Activated CD8-positive, alpha-beta memory T cell treated with anti-CD3 and anti-CD28 coated beads, Interleukin-2, amount 10 ng/mL, durations not matched to agents 7 days and 5 days (primary cell): ENCODE measurements at places on chromosomes 2 and 18. TPM values are rescaled to one million over a fixed set of nuclear protein-coding genes. Genes with fewer than 3 reads are reported as not detected.

The MEP1B gene
- not detected for total RNA-seq

DNA sequence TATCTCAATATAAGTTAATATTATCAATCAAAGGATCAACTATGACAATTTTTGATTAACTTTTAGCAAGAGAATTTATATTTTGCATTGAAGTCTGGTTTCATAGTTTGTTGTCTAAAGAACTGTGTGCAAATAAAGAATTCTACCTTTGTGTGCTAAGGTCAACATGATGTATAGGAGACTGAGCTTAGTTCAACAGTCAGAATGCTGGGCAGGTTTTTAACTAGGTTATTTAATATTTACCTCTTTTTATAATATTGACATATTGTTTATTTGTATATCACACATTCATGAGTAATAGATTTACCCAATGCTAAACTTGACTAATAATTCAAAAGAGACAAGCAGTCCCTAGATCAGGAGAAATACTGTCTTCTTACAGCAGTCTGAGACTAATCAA lies 831.4 kb downstream of the DSC3 start:
- H3K4me3 ChIP-seq: no peak overlapping the region
- H3K4me1 ChIP-seq: no peaks in the 10 kb centered on the region
- DNase-seq: no peak
- no peak overlapping the region for H3K27ac ChIP-seq

DNA sequence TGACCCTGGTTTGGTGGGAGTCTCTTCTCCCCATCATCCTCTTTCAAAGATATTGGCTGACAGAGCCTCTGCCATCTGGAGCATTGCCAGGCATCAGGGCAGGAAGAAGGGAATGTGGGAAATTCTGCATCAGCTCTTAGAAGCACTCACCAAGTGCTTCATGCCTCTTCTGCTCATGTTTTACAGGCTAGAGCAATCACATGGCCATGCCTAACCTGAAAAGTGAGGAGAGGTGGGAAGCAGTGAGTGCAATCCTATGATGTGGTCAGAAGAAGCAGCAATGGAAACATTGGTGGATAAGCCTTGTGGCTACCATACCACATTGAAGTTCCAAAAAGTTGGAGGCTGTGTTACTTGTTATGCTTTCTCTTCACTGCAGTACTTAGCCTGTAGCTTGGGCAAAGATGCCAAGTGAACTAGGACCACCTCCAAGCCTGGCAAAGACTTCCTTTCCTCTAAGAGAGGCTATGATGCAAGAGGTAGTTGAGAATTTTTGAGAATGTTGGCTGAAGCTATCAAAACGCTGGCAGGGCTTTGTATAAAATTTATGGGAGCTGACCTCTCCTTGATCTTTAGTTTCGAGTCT lies 64.1 kb downstream of the BCL2L11 start:
- H3K36me3 ChIP-seq: no peaks in the 10 kb centered on the region
- H3K4me3 ChIP-seq: no peak overlapping the region
- H3K4me1 ChIP-seq: no peaks in the 10 kb centered on the region
- peaks cover 19% of the 10 kb centered on the region for H3K27me3 ChIP-seq
- DNase-seq: no peak

- H3K27ac ChIP-seq: no peak overlapping the region
- no peaks in the 10 kb centered on the region for H3K27me3 ChIP-seq
- peaks cover 67% of the 10 kb centered on the region for H3K36me3 ChIP-seq
- H3K4me3 ChIP-seq: no peak overlapping the region
- H3K4me1 ChIP-seq: no peaks in the 10 kb centered on the region
These were observed 52.1 kb downstream of the ABCG8 start for GRCh38 chr2:43890855-43891254.

- no peak for DNase-seq
- H3K27ac ChIP-seq: no peak overlapping the region
- H3K36me3 ChIP-seq: peaks cover 25% of the 10 kb centered on the region
- H3K27me3 ChIP-seq: no peaks in the 10 kb centered on the region
- H3K4me3 ChIP-seq: no peak overlapping the region
These were observed 29.4 kb downstream of the HADHB start for GRCh38 chr2:26274058-26274613.
